Activated naive CD8-positive, alpha-beta T cell treated with anti-CD3 and anti-CD28 coated beads, Interleukin-2, amount 10 ng/mL, durations not matched to agents 7 days and 5 days (primary cell): ENCODE measurements at places on chromosomes 16 and 17. TPM values are rescaled to one million over a fixed set of nuclear protein-coding genes. Genes with fewer than 3 reads are reported as not detected.

KRT23 gene
- total RNA-seq = not detected

COG7 gene
- 23.6 TPM for total RNA-seq

PSMC3IP gene
- 16.9 TPM for total RNA-seq

SOX8 gene
- 0.50 TPM for total RNA-seq

MYH10 gene
- 14.4 TPM for total RNA-seq

RASD1 gene
- total RNA-seq = 2.3 TPM

UTS2R gene
- total RNA-seq = not detected

ITGA2B gene
- total RNA-seq = 0.34 TPM
